ENCODE measurements at places on chromosomes 3 and 15.
A peak's percentile ranks its signal among the peaks of the same experiment; 100 is the strongest.

DNA sequence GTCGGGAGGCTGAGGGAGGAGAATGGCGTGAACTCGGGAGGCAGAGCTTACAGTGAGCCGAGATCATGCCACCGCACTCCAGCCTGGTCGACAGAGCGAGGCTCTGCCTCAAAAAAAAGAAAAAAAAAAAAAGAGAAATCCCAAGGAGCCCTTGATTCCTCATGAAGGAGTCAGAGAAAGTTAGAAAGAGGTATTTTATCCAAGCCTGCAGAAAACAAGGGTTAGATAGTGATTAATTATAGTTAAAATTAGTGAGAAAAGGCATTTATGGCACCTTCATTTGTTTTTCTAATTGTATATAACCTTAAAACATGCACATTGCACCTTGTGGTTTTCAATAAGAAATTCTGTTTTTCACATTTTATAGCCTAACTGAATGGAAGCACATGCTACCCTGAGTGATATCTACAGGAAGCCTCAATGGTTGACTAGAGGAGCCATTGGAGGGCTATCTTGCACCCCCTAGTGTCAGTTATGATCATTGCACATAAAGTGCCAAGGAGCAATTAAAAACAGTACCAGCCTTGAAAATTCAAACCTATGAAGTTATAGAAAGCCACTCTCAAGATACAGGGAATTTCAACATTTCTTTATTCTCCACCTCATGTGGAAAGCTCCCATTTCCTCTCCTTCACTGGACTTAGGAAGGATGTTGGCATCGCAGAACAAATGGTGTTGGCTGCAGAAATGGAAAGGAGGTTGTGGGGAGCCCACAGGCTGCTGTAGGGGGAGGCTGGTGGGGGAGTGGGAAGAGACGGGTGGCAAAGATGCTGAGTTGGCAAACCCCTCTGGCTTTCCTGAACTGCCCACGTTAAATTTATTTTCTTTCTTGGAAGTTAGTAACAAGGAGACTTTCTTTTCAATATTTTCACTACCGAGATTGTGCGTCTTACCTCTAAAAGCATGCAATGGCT, 48.5 kb downstream of the ITGA11 start:
- DNase-seq, result peak; percentile 1

- DNase-seq, result no peak
These were observed 5.8 kb upstream of the ANKDD1A start for GRCh38 chr15:64905941-64906340.

GRCh38 chr3:170689893-170690660, 104.2 kb upstream of the SLC7A14 start:
- DNase-seq, result no peak

DNA sequence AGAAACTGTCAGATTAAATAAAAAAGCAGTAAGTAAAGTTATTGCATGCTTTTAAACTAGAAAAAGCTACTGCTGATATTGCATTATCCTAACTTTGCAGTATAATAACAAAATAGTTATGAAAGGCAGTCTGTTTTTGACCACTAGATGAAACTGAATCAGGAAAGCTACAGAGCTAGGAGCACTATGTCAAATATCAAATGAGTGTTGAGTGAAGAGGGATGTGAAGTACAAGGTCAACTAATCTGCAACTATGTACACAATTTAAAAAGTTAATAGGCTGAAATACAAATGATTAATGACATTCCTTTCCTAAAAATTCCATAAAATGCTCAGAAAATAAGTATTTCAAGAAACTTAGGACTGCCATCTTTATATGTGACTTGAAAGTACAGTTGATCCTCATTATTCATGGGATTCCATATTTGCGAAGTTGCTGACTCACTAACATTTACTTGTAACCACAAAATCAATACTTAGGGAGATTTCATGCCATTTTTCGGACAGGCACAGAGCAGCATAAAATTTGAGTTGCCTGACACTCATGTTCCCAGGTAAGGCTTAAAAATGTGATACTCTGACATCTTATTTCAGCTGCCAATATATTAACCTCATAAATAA, 34.5 kb downstream of the SLC4A7 start:
- DNase-seq, result no peak

GRCh38 chr15:98039596-98039995, 79.1 kb downstream of the ARRDC4 start:
- no peak for DNase-seq

- no peak for DNase-seq
These were observed 146.5 kb downstream of the FILIP1L start for GRCh38 chr3:99967796-99968195.

DNA sequence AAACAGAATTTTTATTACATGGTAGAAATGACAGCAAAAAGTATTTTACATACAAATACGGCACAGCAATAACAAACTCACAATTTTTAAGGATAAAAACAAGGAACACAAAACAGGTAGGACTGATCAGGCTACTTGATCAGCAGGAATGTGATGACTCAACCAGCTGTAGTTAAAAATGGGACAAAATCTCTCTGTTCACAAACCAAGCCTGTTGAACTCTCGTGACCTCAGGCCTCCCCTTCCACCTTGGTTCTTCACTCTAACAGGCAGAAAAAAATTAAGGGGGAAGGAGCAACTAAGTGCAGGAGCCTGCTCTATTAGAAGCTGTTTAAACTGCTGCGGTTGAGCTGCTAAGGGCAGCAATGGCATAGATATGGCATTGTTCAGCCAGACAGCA, 18.7 kb downstream of the FBXL22 start:
- no peak for DNase-seq

DNA sequence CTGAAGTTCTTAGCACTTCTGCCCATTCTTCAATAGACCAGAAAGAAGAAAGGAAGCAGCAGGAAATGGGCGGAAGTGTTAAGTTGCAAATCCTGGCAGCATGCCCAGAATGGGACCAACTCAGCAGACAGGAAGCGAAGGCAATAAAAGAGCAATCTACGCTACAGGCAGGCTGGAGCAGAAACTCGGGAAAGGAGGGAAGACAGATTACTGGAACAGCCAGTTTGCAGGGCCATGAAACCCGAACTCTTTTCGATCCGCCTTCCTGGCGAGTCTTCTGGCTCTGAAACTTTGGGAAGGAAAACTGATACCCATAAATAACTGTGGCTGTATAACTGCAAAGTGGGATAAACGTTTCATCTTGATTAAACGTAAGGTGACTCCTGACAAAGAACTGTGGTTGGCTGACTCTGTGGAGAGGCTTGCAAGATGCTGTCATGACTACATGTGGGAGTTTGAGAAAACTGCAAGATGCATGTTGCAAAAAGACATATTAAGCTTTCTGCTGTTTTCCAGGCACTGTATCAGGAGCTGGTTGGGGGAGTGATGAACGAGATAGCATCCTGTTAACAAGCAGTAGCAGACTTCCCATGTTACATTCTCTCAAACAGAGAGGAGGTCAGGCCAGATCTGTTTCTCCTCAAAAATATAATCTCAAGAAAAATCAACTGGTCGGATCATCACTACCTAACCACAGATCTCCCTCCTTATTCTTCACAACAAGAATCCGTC, 67.8 kb downstream of the FMN1 start:
- no peak for DNase-seq

DNA sequence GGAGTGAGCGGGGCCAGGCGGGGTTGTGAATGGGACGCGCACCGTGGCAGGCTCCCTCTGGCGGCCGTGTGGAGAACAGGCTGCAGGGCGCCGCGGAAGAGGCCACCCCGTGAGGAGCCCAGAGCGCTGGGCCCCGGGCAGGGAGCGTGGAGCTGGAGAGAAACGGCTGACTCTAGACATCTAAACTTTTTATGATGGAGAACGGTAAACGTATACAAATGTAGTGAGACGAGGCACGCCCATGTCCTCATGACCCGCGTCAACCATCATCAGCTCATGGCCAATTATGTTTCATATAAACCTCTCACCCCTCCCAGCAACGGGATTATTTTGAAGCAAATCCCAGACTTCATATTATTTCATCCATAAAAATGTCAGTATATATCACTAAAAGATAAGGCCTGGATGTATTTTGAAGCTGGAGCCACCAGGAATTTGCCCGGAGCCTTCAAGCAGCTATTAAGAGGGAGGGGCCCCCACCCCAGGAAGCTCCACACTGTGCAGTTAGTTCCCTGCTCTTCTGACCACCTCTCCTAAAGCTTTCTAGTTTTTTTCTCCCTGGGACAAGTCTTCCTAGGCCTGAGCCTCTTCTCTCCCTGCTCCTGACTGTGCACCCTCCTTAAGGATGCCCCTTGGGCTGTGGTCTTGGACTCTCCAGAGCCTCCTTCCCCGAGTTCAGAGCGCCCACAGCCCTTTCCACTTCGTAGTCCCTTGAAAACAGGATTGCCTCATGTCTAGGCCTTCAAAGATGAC, 149.5 kb downstream of the SMAD6 start:
- peak; percentile 96 for DNase-seq

DNA sequence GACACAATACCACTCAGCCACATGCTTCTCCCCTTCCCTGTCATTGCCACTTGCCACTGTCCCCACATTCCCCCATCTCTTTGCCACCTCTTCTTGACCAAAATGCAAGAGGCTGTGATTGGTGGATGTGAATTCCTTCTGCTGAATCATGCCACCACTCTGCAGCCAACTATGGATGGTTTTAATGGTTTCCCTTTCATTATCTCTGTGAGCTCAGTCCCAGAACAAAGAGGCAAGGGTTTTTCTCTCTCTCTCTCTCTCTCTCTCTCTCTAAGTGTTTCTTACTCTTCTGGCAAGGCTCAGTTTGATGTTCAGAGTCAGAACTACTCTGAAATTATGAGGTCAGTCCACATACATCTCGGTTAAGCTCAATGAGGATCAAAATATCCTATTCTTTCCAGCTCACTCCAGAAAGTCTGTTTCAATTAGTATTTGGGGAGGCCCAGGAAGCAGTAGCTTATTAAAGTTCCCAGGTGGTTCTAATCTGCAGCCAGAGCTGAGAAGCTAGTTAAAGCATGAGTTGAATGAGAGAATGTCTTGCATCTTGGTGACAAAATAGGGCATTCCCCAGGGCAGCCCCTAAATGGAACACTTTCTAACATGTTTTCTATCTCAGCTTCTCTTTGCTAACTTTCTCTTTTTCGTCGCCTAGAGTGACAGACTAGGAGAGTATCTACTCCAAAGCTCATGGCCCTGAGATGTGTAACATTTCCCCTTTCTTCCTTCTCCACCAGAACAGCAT, 8.5 kb upstream of the ILDR1 start:
- no peak for DNase-seq

GRCh38 chr3:87198774-87199173, 28.3 kb upstream of the CHMP2B start:
- DNase-seq, result no peak

GRCh38 chr3:17670749-17671148, 71.7 kb downstream of the TBC1D5 start:
- DNase-seq, result no peak

GRCh38 chr15:77179541-77179998, 108.7 kb upstream of the TSPAN3 start:
- DNase-seq, result no peak

DNA sequence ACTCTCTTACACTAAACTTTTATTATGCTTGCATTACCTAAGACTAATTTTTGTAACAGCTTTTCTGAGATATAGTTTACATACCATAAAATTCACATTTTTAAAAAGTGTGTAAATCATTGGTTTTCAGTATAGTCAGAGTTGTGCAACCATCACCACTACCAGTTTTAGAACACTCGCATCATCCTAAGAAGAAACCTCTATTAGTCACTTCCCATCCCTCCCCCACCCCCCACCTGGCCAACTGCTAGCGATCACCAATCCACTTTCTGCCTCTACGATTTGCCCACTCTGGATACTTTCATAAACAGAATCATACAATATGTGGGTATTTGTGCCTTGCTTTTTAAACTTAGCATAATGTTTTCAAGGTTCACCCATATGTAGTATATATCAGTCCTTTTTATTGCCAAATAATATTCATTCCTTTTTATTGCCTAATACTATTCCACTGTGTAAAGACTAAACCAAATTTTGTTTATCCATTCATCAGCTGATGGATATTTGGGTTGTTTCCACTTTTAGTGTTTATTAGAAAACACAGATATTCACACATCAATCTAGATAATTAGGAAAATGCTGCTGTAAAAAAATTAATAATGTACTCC, 23.0 kb downstream of the UBP1 start:
- DNase-seq, result no peak

GRCh38 chr15:78216276-78217104, 17.9 kb downstream of the ACSBG1 start:
- DNase-seq, result peak; percentile 79

GRCh38 chr15:92711457-92711831, 55.9 kb upstream of the FAM174B start:
- DNase-seq, result no peak

DNA sequence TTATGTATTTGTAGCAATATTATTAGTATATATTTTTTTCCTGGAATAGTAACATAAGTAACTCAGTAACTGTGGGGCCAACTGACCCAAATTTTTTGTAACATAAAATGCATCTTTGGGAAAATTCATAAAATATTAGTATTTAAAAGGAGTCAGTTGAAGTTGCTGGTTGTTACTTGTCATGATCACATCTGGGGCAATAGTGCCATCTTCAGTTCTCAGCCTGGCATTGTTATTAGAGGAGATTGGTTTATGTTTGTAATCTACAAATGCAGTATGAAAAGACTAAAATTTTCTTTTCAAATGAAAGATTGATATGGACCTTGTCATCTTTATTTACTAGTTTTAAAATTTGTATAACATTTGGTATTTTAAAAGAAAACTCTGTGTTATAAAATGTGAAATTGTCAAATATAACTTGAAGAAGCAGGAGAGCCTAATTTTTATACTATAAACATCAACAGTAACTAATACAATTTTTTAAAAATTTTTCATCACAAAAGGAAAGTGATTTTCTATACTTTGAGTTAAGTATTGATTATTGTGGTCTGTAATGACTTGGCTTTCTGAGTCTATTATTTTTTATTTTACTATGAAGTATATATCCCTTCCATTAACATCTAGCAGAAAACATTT, 38.8 kb upstream of the MLF1 start:
- no peak for DNase-seq

GRCh38 chr3:126287536-126288241, 69.5 kb downstream of the KLF15 start:
- peak; percentile 89 for DNase-seq

- no peak for DNase-seq
These were observed 634 bp downstream of the ZMAT3 start for GRCh38 chr3:179071027-179071322.

GRCh38 chr3:152200476-152201420, 68.0 kb upstream of the MBNL1 start:
- no peak for DNase-seq
